Neural crest cell (in vitro differentiated cells): ENCODE measurements at places on chromosomes 5 and 9. TPM values are rescaled to one million over a fixed set of nuclear protein-coding genes. Genes with fewer than 3 reads are reported as not detected.
A peak's percentile ranks its signal among the peaks of the same experiment; 100 is the strongest.

The TLE1 gene
- 40.5 and 42.5 TPM in 2 replicates for total RNA-seq

The LCN2 gene
- not detected in 2 replicates for total RNA-seq

The MLANA gene
- not detected in 2 replicates for total RNA-seq

GRCh38 chr5:109645707-109646192, 44.0 kb upstream of the MAN2A1 start:
- H3K4me1 ChIP-seq = peaks cover 33% of the 10 kb centered on the region
- H3K36me3 ChIP-seq = no peaks in the 10 kb centered on the region
- no peak overlapping the region for H3K4me3 ChIP-seq
- peak; percentile 11 for DNase-seq
- H3K27me3 ChIP-seq = no peaks in the 10 kb centered on the region

- no peaks in the 10 kb centered on the region for H3K36me3 ChIP-seq
- no peak for DNase-seq
- H3K4me1 ChIP-seq = peaks cover 10% of the 10 kb centered on the region
- no peaks in the 10 kb centered on the region for H3K27me3 ChIP-seq
- peak overlapping the region; percentile 48 for H3K27ac ChIP-seq
- H3K4me3 ChIP-seq = no peak overlapping the region
Observed at GRCh38 chr5:67999391-67999790, 216.2 kb upstream of the PIK3R1 start.

DNA sequence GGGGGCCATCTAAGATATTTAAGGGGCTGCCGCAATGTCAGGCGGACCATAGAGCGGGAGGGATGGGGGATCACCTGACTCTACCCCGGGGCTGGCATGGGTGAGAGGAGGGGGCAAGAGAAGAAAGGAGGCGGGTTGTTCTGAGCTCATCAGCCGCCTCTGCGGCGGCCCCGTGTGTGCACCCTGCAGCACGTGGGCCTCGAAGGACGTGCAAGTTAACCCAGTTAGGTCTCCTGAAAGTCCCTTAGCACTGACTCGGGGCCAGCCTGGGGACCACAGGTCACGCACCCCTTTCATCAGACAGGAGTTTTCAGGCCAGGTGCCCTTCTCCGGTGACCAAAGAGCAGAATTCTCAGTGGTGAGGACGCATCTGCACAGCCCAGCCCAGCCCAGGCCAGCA, 58.0 kb downstream of the UBE2QL1 start:
- no peak for DNase-seq
- no peak overlapping the region for H3K4me3 ChIP-seq
- H3K36me3 ChIP-seq = no peaks in the 10 kb centered on the region
- H3K27me3 ChIP-seq = no peaks in the 10 kb centered on the region

DNA sequence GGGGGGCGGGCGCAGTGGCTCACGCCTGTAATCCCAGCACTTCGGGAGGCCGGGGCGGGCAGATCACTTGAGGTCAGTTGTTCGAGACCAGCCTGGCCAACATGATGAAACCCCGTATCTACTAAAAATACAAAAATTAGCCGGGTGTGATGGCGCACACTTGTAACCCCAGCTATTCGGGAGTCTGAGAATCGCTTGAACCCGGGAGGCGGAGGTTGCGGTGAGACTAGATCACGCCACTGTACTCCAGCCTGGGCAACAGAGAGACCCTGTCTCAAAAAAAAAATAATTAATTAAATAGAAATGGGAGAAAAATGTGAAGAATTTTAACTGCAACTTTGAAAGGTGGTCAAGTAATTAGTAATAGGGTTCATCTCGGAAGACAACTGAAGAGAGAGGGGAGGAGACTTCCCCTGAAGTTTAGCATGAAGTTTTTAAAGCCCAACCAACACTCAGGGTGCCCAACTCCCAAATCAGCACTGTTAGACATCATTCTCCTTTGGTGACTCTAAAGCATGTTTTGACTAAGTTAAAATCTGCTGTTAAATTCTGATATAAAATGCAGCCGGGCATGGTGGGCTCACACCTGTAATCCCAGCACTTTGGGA, 1.4 kb upstream of the CSNK1A1 start:
- peak overlapping the region; percentile 97 for H3K4me3 ChIP-seq
- no peaks in the 10 kb centered on the region for H3K27me3 ChIP-seq
- no peak for DNase-seq
- H3K27ac ChIP-seq = no peak overlapping the region
- H3K36me3 ChIP-seq = peaks cover 8% of the 10 kb centered on the region

DNA sequence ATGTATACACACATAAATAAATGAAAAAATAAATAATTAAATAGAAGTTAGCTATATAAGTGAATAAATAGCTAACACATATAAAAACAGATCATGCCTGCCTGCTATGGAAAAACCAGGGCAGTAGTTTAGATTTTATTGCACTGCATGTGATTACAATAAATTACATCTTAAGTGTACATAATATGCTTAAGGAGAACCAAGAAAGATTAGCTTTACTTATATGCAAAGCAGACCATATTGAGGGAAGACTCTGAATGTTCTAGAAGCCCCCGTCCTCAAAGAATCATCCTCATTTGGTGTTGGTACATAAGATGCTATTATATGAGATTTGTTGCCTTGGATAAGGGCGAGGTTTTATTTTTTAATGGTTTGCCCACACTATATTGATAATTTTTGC, 5.9 kb upstream of the CTXN3 start:
- no peak overlapping the region for H3K4me3 ChIP-seq
- H3K4me1 ChIP-seq = peaks cover 11% of the 10 kb centered on the region
- H3K36me3 ChIP-seq = no peaks in the 10 kb centered on the region
- no peak for DNase-seq
- H3K27ac ChIP-seq = no peak overlapping the region

GRCh38 chr5:178363501-178364325, 131.1 kb upstream of the PHYKPL start:
- no peak for DNase-seq
- H3K27ac ChIP-seq = no peak overlapping the region
- H3K36me3 ChIP-seq = no peaks in the 10 kb centered on the region
- H3K4me1 ChIP-seq = peaks cover 80% of the 10 kb centered on the region
- no peaks in the 10 kb centered on the region for H3K27me3 ChIP-seq
- H3K4me3 ChIP-seq = no peak overlapping the region

GRCh38 chr9:116073826-116074225, 79.8 kb upstream of the PAPPA start:
- DNase-seq = no peak
- H3K4me1 ChIP-seq = no peaks in the 10 kb centered on the region
- H3K27ac ChIP-seq = no peak overlapping the region
- H3K36me3 ChIP-seq = no peaks in the 10 kb centered on the region
